Kidney (tissue), 22 donors: ENCODE measurements at places on chromosomes 4 and X.

DNA sequence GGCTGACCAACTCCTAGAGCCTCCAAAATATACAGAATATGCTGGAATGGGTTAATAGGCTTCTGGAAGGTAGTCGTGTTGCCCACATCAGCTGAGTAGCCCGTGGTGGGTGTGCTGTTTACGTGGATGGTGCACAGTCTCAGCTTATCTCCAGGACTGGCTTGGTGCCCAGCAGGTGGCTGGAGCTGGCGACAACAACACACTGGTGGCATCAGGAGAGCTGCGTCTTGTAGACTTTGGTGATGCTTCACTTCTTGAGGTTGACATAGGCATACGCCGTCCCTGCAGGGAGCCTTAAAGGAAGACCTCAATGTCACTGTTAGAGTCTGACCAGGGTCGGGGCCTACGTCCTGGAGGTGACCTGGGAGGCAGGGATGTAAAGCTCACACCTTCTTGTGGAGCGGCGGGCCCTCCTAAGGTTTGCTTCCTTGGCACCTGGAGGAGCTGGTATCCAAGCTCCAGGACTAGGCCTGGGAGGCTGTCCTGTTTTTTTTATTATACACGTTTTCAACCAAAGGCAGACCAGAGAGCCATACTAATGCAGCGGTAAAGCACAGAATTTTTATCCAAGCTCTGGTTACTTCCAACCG is 26.5 kb upstream of the RBMX start:
- no peak for DNase-seq

DNA sequence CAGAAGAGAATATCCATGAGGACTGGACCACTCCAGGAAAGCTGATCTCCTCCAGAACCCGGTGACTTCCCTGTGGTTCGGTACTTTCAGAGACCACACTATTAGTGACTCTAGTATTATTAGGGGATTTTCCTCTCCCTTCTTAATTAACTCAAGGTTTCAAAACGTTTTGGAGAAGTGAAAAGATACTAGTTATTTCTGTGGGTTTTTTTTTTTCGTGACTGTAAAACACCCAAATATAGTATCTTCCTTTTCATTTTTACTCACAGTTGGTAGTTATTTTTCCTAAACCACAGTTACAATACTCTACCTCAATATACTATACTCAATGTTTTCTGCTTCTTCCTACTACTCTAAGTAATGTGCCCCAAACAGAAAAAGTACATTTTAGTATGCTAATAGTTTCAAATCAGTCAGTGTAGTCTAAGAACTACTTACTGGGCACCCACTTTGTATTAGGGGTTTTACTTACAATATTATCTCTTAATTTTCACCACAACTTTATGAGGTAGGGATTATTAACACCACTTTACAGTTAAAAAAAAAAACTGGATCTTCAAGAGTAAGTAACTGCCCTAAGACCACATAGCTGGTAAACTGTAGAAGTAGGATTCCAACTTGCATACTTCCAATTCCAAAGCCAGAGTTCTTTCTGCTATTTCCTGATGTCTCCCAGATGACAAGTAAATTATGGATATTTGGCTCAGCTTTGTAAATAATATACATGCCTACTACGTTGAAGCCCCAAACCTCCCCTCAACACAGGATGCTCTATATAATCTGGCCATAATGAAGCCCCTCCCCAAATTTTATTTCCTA is 45.0 kb downstream of the SLC9A7 start:
- no peak for DNase-seq

GRCh38 chr4:108965016-108965415 is 202.2 kb upstream of the ETNPPL start:
- no peak for DNase-seq

DNA sequence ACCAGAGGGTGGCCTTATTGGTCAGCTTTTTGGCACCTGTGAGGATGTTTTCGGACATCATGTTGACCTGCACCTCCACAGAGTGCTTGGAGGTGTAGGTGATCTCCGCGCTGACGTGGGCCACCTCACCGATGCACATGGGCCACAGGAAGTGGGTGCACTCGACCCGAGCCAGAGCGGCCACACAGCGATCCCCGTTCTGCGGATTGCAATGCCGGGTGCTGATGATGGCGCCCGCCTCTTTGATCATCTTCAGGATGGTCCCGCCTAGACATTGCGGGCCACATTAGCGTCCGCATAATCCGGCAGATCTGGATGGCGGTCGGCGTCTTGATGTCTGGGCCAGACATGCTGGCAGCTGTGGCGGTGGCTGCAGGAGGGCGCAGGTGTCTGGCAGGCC is 12.9 kb upstream of the N4BP2 start:
- peak; percentile 63 for DNase-seq

DNA sequence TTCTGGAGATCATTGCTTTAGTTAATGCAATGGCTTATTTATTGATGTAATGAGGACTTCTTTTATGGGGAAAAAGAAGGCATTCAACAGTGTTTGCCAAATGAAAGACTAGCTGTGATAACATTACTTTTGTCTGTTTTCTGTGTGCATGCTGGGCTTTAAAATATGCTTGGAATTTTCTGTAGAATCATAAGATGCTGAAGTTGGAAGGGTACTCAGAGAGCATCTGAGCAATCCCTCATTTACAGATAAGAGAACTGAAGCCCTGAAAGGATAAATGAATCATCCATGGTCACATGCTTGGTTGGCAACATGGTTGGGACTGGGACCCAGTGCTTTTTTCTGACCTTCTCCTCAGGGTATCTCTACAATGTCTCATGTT is 31.4 kb upstream of the PITX2 start:
- DNase-seq, result no peak

GRCh38 chrX:15207384-15207783 is 62.5 kb downstream of the ASB9 start:
- no peak for DNase-seq

DNA sequence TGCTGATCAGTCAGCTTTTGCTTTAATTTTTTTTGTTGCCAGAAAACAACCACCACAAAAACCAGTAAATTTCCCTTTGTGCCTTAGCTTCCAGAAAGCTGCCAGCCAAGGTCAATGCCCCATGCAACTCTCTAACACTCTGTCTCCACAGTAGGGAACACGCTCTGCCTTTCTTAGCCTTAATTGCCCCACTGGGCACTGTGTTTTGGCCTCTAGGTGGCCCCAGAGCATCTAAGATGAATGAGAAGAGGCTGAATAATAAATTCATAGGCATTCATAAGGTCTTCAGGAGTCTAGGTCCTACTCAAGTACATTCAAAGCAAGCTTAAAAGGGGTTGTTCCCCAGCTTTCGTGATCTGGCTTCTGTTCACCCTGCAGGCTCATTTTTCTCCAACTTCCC is 57.7 kb upstream of the PASD1 start:
- DNase-seq, result peak; percentile 8
